Breast epithelium (tissue), 4 donors: ENCODE measurements at places on chromosomes 3 and 15. TPM values are rescaled to one million over a fixed set of nuclear protein-coding genes. Genes with fewer than 3 reads are reported as not detected.

The PIGZ gene
- 12.0 TPM for total RNA-seq

The CPN2 gene
- total RNA-seq: not detected

The HRH1 gene
- total RNA-seq: 4.2 TPM

- no peaks in the 10 kb centered on the region for H3K4me1 ChIP-seq
- no peaks in the 10 kb centered on the region for H3K36me3 ChIP-seq
- peaks cover 19% of the 10 kb centered on the region for H3K27me3 ChIP-seq
- no peak overlapping the region for H3K27ac ChIP-seq
- H3K4me3 ChIP-seq: no peak overlapping the region
These were observed 574 bp downstream of the CASR start for GRCh38 chr3:122183893-122184590.

GRCh38 chr3:178439504-178439903 lies 96.7 kb upstream of the KCNMB2 start:
- H3K27ac ChIP-seq: no peak overlapping the region
- no peaks in the 10 kb centered on the region for H3K27me3 ChIP-seq
- no peak for DNase-seq
- H3K4me3 ChIP-seq: no peak overlapping the region

DNA sequence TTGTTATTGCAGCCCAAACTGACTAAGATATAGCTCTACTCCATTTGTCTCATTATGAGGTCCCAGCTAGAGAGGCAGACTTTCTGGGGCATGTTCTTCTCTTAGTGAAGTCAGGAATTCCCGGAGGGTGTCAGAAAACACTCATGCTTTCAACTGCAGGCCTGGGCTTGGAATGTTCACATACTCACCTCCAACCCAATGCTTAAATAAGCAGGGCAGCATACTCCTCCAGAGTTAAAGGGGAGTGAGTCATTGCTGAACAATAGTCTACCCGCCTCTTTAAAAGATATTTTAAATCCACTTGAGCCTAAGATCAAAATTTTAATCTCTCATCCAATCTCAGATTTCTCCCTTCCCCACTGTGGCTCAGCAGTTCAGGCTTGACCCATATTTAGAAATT lies 167.8 kb upstream of the DPH6 start:
- no peaks in the 10 kb centered on the region for H3K27me3 ChIP-seq
- DNase-seq: no peak
- H3K36me3 ChIP-seq: no peaks in the 10 kb centered on the region
- H3K27ac ChIP-seq: no peak overlapping the region

DNA sequence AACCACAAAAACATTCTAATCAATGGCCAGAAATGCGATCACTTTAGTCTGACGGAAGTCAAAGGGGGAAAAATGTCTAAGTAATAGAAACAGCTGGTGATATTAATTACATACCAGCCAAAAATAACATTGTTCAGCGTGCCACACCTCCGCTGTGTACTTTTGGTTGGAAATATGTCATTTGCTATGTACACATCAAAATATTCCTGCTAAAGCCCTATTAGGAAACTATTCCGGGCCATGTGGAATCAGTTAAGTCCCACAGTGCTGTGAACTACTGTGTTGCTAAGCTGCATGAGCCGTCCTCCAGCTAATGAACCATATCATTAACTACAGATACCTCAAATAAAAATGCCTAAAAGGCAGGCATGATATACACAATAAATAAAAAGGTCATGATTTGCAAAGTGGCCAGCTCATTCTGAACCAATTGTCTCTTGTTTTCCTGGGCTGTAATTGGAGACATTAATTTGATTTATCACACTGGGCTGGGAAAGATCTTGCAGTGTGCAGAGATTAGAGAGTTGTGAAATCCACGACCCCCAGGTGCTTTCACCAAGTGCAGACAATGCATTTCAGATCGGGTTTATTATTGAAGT lies 200.5 kb upstream of the LRTM1 start:
- peaks cover 4% of the 10 kb centered on the region for H3K27me3 ChIP-seq
- no peak for DNase-seq
- no peak overlapping the region for H3K27ac ChIP-seq
- no peaks in the 10 kb centered on the region for H3K4me1 ChIP-seq
- no peaks in the 10 kb centered on the region for H3K36me3 ChIP-seq
